Right hindlimb (tissue), 1 donor: ENCODE measurements at places on chromosomes 11 and 22.

GRCh38 chr11:16380941-16381568, 24.7 kb upstream of the SOX6 start:
- no peak for DNase-seq

- DNase-seq = no peak
Measured at GRCh38 chr11:206002-206384, 1.2 kb downstream of the BET1L start.

GRCh38 chr22:30511109-30511508, 5.6 kb upstream of the SEC14L4 start:
- no peak for DNase-seq

DNA sequence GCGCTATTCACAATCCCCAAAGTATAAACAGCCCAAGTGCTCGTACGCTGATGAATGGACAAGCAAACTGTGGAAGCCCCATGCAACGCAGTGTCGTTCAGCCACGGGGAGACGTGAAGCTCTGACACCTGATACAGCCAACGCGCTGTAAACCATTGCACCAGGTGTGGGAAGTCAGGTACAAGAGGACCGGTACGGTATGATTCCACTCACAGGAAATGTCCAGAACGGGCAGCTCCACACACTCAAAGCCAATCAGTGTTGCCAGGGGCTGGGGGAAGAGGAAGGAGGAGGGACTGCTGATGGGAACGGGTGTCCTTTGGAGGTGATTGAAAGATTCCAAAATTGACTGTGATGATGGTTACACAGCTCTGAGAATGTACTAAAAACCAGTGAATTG, 64.5 kb downstream of the BRD1 start:
- no peak for DNase-seq

DNA sequence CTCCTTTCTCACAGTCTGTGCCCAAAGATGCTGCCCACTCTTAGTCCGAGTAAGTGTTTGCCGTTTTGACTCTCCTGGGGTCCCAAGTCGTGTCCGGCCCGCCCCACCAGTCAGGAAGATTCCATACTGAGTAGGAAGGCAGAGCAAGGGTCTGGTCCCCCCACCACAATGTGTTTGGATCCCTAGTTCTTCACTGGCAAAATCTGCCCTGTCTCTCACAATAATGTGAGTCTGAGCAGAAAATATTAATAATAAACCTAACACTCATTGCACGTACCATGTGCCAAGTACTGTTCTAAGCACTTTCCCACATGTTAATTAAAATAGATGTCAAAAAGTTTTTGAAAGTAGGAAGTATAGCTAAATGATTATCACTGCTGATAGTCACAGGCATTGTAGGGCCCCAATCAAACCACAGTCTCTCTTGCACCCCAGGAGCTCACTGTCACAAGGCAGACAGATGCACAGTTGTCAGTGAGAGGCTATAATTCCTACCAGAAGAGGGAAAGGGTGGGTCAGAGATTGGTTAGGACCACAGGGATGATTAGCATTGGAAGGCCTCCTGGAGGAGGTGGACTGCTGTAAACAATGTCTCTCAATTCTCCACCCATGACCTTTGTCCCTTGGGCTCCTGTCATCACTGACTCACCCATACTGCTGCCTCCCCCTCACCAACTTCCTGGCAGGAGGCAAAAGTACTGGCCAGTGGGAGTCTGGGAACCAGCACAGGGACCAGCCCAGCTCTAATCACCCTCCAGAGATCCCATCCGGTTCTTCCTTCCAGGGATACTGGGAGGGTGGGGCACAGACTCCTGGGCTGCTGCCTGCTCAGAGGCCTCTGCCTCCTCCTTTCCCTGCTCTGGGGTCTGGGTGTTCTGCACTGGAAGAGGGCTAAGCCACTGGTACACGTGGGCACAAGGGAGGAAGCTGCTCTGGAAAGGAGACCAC, 1.0 kb upstream of the POLD4 start:
- no peak for DNase-seq

- DNase-seq = no peak
Measured at GRCh38 chr11:78349114-78349513, 68.5 kb downstream of the GAB2 start.

- DNase-seq = no peak
Measured at GRCh38 chr11:100831929-100832494, 144.9 kb downstream of the ARHGAP42 start.

- peak; percentile 63 for DNase-seq
Measured at GRCh38 chr11:66070604-66071380, 720 bp downstream of the PACS1 start.

DNA sequence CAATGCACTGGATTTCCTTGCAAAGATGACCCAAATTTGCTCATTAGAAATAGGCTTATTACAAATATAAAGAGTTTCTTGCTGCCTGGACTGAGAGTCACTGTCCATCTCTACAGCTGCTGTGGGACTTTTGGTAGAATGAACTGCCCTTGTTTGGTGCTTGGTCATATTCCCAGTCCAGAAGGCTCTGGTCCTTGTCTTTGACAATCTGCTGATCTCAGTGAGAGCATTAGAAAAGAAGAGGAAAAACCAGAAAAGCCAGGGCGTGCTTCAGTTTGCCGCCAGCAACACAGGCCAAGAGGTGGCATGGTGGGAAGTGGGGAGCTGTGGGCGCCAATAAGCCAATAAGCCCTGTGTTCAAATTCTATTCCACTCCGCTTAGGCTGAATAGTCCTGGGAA, 48.2 kb upstream of the PARVA start:
- no peak for DNase-seq

GRCh38 chr22:24494167-24494527, 985 bp upstream of the UPB1 start:
- no peak for DNase-seq

DNA sequence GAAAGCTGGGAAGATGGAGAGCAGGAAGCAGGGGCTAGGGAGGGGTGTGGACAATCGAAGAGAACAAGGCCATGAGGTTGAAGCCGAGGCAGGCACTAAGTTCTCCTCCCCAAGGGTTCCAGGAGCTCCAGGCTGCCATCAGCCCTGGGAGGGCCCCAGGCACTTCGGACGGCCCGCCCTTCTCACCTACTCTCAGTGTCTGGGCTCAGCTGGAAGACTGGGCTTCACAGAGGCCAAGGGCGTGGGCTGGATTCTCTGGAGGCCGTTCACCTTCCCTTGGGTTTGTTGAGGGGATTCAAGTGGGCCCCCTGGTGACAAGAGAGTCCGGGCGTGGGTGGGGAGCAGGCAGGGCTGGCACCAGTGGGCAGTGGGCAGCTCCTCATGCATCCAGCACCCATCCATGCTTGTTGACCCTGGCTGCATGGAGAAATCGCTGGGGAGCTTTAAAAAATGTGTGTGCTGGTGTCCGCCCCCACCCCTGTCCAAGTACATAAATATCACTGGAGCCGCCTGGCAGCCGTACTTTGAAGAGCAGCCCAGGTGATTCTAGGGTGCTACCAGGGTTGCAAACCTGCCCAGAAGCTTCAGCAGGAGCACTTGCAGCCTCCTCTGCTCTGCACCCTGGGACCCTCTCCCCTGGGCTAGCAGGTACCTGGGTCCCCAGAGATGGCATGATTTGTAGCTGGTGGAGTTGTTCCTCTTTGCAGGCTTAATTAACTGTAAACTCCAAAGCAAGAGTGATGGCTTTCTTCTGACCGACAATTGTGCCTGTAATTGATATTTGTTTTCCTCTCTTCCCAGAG, 74.3 kb downstream of the RTL6 start:
- DNase-seq = no peak

DNA sequence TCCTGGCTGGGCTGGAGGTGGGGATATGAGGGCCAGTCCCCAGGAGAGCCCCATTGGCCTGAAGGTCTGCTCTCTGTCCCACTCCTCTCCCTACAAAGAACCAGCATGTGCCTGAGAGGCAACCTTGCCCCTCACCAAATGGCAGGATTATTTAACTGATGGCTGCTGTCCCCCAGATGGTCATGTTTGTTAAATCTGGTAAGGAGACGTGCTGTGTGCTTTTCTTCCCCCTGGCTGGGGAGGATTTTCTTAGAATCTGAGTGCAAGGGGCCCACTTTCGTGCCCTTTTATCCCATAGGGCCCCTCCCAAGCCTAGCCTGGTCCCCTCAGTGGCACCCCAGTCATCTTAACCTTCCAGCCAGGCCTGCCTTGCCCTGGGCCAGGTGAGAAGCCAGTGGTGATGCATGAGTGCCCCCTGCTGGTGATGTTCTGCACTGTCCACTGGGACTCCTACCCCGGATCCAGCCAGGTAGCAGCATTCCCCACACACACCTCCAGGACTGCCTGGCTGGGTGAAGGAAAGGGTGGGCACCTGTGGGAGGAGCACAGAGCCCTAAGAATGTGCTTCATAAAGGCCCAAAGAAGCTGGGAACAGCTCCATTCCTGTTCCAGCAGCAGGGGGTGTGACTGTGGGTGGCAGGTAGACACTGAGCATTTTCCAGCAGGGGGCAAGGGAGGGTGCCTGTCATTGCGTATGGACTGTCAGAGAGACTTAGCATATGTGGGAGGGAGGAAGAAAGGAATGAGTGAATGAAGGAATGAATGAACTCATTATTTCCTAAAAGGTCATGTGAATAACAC, 28.9 kb downstream of the MFNG start:
- DNase-seq = peak; percentile 63

DNA sequence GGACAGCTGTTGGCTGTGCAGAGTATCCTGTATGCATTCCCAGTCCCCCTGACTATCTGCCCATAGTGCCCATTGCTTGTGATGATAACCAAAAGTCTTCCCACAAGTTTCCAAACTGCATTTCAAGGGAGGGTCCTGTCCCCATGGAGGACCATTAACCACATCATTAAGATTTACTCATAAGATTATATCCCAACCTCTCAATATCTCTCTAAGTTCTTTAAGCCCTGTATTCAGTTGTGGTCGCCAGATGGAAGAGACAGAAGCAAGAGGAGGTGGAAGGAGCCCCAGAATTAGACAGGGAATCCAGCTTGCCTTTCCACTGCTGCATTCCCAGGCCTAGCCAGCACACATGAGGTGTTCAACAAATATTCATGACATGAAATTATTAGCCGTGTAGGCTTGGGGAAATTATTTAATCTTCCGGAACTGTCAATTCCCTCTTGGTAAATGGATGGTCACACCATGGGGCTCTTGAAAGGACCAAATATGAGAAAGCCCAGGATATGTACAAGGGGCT, 42.6 kb upstream of the TIMP3 start:
- DNase-seq = no peak

DNA sequence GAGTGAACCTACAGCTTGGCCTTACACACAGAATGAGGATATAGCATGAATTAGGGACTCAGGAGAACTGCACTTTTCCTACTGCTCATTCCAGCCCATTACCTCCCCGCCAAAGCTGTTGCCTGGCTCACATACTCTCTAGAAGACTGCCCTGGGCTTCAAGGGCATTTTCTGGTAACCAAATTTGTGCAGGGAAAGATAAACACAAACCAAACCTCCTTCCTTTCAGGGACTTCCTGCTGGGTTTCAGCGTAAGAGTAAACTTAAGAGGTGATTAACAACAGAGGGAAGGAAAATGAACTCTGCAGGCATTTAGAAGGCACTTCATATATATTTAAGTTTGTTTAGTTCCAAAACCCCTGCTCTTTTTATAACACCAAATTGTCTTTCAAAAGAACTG, 194.9 kb downstream of the SWAP70 start:
- DNase-seq = no peak

DNA sequence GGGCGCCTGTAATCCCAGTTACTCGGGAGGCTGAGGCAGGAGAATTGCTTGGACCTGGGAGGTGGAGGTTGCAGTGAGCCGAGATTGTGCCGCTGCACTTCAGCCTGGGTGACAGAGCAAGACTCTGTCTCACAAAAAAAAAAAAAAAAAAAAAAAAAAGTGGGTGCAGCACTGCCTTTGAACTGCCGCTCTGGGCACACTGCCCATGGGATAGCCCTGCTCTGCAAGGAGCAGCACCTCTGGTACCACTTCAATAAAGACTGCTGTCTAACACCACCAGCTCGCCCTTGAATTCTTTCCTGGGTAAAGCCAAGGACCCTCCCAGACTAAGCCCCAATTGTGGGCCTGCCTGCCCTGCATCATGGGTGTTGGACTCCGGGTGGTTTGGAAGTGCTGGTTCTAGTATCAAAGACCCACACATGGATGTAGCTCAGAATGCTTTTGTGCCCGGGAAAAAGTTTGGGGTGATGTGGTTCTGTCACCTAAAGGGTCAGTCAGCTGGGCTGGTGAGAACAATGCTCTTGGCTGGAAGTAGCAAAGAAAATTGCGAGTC, 444.3 kb downstream of the TBC1D22A start:
- DNase-seq = no peak

GRCh38 chr11:78549624-78550409, 24.8 kb downstream of the NARS2 start:
- DNase-seq = no peak

- DNase-seq = no peak
Measured at GRCh38 chr11:134416726-134417125, 4.7 kb upstream of the B3GAT1 start.

- no peak for DNase-seq
Measured at GRCh38 chr11:57126766-57127400, 54.9 kb upstream of the LRRC55 start.

DNA sequence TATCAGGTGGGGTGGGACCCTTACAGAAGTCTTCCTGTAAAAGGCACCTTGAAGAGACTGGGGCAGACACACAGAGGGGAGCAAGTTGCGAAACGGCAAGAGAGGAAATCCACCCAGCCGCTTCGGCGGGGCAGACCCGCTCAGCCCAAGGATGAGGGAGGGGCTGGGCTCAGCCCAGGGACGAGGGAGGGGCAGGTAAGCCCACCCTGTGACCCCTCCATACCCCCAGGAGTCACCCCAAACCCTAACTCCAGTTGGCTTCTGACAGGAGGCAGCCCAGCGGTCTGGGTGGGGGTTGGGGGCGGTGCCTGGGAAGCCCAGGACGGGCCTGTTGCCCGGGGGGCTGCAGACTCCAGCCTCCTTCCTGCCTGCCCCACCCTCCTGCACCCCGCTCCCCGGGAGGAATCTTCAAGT, 965 bp downstream of the OSBPL5 start:
- peak; percentile 36 for DNase-seq

- DNase-seq = no peak
Measured at GRCh38 chr11:128235426-128235825, 351.9 kb downstream of the ETS1 start.

DNA sequence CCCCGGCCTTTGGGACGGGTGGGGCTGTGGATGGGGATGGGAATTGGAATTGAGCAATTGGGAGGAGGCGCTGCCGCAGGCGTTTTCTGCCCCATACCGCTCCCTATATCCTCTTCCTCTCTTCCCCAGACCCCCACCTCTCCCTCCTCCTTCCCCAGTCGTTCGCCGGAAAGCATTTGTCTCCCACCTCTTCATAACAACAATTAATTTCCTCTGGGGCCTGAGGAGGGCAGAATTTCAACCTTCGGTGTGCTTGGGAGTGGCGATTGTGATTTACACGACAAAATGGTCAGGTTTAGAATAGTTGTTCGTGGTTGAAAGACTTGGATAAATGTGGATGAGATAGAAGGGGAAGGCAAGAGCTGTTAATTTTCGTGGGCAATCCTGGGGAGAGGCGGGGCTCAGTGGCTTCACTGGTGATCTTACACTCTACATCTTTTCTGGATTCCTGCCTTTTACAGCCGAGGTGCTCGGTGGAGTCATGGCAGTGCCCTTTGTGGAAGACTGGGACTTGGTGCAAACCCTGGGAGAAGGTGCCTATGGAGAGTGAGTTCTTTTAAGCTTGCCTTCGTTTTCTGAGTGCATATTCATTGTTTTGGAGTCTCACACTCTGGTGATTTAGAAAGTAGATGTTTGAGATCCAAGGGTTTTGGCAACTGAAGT, 1.5 kb downstream of the CHEK1 start:
- no peak for DNase-seq
